GM12864 (cell line): ENCODE measurements at places on chromosomes 11 and 22.

DNA sequence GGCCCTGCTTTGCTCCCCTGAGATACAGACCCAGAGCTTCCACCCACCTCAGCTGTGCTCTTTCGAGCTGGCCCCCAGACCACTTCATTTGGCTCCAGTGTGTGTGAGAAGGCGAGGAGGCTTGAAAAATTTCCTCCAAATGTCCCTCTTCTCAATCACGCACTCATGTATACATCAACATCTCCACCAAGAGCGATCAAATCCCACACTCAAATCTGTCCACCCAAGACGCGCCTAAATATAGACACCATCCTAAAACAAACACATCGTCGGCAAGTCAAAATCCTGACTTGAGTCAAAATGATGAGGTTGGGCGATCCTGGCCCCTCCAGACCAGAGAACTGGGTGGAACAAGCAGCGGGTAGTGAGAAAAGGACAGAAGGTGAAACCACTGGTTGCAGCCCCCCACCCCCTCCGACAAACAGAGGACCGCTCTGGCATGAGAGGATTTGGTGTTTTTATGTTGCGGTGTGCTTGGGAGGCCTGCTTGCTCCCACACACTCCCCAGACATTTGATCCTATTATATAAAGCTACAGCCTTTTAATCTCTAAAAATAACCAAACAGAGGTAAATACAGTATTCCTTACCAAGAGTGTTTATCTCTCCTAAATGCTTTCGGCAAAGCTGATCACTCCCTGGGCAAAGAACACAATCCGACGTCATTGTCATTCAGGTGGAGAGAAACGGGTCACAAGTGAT is 10.2 kb downstream of the MN1 start:
- DNase-seq, result no peak

DNA sequence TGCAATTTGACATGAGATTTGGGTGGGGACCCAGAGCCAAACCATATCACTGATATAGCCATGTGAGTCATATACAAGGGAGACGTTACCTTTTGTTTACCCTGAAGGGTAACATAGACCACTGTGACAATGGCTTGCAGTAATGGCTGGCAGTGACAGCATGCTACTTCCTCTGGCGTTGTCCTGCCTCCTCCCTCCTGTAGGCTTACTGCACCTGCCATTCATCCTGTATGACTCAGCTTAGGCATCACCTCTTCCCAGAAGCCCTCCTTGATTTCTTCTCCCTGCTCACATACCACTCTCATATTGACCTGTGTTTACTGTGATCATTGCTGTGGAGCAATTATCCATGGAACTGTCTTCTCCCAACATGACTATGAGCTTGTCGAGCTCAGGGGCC is 12.0 kb upstream of the PVALB start:
- no peak for DNase-seq

- no peak for DNase-seq
Observed at GRCh38 chr11:65912845-65913244, 6.0 kb downstream of the C11orf68 start.

GRCh38 chr11:111001986-111002611 is 243.4 kb upstream of the POU2AF2 start:
- no peak for DNase-seq

- DNase-seq, result peak; percentile 91
Observed at GRCh38 chr11:128471138-128471661, 116.2 kb downstream of the ETS1 start.

DNA sequence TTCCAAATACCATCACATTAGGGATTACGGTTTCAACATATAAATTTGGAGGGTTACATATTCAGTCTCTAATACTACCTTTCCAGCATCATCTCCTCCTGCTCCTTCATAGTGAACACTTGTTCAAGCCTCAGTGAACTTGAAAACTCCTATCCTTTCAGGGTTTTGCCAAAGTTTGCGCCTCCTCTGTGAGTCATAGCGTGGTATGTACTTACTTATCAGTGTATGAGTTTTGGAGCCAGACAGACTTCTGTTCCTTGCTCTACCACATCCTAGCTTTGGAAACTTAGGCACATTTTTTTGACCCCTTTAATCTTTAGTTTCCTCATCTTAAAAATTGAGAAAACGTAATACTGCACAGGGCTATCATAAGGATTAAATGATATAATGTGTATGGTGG is 160.1 kb upstream of the ZC3H12C start:
- DNase-seq, result no peak

DNA sequence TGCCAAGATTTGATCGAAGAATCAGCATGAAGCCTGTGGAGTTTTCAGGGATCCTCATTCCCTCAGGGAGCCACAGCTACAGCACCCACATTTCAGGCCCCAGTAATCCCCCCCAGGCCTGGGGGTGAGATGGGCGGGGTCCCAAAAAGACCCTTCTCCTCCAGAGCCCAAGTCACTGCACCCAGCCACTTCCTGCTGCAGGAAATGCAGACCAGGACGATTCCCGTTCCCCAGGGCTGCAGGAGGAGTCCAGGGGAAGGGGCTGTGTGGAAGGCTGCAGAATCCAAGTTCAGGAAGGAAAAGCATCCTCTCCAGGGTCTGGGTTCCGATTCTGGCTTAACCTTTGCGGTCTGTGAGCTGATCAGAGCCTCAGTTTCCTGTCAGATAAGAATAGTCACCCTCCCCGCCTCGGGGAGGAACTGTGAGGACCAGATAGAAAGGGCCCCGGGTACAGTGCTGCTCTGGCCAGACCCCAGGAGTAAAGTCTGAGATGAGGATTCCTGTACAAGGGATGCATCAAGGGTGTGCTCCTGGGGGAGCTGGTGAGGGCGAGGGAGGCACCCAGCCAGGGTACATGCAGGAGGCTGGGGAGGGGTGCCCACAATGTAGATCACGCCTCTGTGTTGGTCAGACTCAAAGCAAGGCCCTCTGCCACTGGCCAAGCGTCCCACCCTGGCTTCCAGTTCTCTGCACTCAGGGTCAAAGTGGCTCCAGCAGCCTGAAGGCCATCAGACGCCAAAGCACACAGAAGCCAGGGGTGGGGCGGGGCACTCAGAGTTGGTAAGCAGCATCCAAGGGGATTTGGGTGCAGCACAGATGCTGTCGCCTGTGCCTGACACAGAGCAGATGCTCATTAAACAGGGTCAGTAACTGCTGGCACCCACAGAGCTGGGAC is 30.1 kb upstream of the TP53I11 start:
- DNase-seq, result no peak

GRCh38 chr11:96019281-96019680 is 95.4 kb upstream of the MTMR2 start:
- no peak for DNase-seq
